Stimulated activated CD8-positive, alpha-beta memory T cell treated with anti-CD3 and anti-CD28 coated beads, Interleukin-7, amount 100 ng/mL, for 24 hours (primary cell): ENCODE measurements at places on chromosomes 3 and 15.

DNA sequence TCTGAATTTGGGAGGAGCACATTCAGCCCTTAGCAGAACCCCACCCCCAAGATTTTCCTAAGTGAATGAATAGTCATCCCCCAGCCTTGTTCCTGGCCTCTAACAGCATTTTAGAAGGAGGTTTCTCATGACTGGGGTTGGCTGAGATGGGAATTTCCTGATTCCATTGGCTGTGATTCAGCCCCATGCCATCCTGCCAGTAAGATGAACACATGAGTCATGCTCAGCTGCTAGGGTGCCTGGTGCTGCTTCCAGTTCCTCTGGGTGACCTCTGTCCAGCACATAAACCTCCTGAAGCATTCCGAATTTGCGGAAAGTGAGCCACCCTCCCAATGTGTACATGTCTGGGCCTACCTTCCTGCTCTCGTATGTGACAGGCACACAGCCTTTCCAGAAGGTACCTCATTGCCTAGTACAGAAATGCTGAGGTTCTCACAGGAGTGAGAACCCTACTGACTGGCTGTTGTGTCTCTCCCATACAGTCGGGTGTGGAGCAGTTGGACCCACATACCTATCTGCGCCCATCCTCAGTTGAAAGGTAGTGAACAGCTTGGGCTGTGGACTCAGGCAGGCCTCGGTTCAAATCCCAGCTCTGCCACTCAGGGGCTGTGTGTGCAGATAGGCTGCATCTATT is 91.7 kb downstream of the APBA2 start:
- DNase-seq: no peak

GRCh38 chr3:172305552-172305951 is 142.7 kb downstream of the GHSR start:
- no peak for DNase-seq

DNA sequence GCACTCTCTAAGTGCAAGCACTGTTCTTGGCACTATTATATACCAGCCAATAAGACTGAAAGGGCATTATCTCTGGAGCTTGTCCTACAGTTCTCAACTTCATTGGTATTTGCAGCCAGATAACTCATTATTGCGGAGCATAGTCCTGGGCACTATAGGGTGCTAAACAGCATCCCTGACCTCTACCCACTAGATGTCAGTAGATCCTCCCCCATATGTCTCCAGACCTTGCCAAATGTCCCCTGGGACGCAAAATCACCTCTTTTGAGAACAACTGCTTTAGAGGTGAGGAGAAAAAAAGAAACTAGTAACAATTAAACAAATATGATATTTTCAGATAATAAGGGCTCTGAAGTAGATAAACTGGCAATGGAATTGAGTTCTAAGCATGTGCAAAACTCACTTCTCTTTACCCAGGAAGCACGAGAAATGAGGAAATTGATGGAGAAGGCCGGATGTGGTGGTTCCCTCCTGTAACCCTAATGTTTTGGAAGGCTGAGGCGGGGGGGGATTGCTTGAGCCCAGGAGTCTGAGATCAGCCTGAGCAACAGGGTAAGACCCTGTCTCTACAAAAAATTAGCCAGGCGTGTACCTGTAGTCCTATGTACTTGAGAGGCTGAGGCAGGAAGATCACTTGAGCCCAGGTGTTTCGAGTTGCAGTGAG is 61.4 kb downstream of the FRMD4B start:
- no peak for DNase-seq

DNA sequence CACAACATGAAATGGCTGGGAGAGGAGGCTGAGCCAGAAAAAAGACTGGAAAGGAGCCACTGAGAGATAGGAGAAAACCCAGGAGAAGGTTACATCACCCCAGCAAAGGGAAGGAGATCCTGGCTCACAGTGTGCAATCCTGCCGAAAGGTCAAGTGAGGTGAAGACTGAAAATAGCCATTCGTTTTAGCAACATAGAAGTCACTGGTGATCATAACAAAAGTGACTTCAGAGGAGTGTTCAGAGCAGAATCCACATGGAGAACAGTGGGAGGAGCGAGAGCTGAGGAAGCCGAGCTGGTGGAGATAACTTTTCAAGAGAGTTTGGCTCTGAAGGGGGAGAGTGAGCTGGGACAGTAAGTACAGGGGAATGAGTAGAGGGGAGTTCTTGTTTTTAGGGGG is 5.4 kb upstream of the HEG1 start:
- no peak for DNase-seq

DNA sequence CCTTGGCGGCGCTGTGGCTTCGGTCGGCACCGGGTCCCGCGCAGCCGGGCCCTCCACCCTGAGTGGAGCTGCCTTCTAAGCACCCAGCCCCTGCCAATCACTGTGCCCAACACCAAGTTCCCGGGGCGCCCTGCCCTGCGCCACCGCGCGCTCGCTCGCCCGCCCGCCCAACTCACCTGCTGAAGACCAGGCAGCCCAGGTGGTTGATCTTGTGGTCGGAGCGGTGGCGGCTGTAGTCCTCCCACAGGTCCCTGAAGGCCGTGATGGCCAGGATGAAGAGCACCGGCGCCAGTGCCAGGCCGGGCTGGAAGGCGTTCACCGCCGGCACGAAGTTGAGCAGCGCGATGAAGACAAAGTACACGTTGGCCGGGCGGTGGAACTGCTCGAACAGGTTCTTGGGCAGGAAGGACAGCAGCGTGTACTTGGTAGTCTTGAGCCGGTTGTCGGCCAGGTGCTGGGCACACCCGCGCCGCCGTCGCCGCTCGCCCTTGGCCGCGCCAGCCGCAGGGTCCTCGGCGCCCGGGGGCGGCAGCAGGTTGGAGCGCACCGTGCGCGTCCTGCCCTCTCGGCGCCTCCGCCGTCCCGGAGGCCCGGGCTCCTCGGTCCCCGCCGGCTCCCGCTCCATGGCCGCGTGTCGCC is 536 bp downstream of the ATP10A start:
- no peak for DNase-seq

DNA sequence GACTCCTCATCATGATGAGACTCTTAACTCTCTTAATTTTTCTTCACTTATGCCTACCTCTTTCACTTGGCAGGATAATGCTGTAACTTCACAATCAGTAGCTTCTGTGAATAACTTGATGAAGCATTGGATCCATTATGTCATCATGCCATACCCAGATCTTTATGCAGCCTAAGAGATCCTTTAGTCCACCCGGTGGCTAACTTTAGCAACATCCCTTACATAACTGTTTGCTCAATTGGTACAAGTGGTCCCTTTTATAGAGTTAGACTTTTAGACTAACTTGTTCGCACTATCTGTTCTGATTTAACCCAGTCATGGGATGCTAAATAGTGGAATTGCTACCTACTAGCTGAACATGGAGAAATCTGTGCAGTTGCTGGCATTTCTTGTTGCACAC is 184.5 kb downstream of the USP13 start:
- DNase-seq: no peak

DNA sequence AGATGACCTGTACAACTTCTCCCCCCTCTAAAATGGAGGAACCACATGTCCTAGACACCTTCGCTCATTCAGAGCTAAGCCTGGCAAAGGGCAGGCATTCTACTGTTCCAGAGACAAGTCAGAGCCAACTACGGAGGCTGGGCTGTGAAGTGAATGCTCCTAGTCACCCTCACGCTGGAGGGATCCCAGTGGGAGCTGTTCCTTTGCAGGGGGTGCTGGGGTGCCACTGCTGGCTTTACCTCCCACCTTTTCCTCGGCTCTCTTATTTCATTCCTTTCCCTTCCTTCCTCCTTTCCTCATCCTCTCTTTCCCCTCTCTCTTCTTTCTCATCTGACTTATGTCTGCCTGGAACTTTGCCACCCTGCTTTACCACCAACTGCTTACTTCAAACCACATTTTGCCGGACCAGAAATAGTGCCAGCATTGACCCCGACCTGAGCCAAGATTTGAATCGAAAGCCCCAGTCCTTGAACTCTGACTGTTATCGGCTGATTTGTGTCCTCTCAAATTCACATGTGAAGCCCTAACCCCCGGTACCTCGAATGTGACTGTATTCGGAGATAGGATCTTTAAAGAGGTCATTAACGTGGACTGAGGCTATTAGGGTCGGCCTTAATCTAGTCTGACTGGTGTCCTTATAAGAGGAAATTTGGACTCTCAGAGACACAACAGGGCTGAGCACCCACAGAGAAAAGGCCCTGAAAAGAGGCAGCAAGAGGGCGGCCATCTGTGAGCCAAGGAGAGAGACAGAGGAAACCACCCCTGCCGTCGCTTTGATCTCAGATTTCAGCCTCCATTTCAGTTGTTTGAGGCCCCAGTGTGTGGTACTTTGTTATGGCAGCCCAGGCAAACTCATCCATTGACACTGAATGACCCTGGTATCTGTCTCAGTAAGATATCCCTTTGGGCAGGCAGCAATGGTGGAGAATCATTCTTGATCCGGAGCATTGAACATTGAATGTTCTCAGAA is 31.3 kb upstream of the TBC1D21 start:
- DNase-seq: no peak

DNA sequence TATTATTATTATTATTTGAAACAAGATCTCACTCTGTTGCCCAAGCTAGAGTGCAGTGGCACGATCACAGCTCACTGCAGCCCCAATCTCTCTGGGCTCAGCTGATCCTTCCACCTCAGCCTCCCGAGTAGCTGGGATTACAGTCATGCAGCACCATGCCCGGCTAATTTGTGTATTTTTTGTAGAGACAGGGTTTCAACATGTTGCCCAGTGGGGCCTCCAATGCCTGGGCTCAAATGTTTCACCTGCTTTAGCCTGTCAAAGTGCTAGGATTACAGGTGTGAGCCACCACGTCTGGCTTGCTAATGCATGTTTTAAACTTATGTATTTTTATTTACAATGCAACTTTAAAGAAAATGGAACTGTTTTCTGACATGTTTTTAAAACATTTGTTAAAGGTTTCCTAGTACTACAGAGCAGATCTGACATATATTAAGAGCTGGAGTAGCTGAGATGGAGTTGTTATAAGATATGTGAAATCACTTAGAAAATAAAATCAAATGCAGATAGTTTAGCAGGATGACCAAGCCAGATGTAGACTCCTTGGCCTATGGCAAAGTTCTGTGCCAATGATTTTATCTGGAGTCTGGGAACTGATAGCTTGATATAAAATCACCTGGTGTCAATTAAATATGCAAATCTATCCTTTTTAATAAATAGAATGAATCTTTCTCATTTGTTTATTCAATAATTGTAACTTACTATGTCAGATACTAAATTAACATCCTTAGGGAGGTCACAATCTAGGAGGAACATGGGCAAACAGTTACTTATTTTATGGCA is 310.1 kb upstream of the NAALADL2 start:
- no peak for DNase-seq

DNA sequence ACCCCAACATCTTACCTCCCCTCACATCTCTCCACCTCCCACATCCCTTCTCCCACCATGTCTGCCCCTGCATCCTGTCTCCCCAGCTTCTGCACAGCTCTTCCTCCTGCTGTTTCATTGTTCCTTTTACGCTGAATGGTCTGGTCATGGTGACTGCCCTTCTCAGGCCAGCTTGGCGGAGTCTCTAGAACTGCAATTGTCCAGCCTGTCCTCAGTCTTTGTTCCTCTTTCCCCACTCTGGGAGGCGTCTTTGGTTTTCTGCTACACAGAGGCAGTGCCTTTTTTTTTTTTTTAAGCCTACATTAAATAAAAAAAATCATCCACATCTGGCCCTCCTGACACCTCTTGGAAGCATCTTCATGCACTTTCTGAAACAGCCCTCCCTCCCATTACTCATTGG is 49.1 kb upstream of the SEC22A start:
- no peak for DNase-seq

- DNase-seq: no peak
These were observed 112.6 kb downstream of the FBN1 start for GRCh38 chr15:48532946-48533345.

- no peak for DNase-seq
These were observed 66.8 kb downstream of the RPL39L start for GRCh38 chr3:187072511-187072910.

GRCh38 chr3:19888428-19889152 is 45.4 kb downstream of the EFHB start:
- DNase-seq: no peak

GRCh38 chr3:14360123-14360881 is 42.1 kb upstream of the SLC6A6 start:
- DNase-seq: no peak

GRCh38 chr3:153052096-153052460 is 109.9 kb upstream of the RAP2B start:
- no peak for DNase-seq

- no peak for DNase-seq
These were observed 16.2 kb downstream of the XIRP1 start for GRCh38 chr3:39176025-39176714.

DNA sequence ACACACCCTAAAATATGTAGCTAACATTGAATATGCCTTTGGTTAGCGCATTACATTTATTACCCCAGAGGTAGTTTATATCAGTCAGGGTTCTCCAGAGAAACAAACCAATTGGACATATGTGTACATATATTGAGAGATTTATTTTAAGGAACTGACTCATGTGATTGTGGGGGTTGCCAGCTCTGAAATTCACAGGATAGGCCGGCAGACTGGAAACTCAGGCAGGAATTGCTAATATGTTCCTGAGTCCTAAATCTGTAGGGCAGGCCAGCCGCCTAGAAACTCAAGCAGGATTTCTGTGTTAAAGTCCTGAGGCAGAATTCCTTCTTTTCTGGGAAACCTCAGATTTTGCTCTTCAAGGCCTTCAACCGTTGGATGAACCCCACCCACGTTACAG is 189.7 kb downstream of the CDIN1 start:
- no peak for DNase-seq

GRCh38 chr3:3594986-3595385 is 204.2 kb upstream of the LRRN1 start:
- no peak for DNase-seq

- no peak for DNase-seq
These were observed 528.4 kb upstream of the PROK2 start for GRCh38 chr3:72313308-72313707.

GRCh38 chr3:160018959-160019358 is 30.3 kb downstream of the IL12A start:
- no peak for DNase-seq

DNA sequence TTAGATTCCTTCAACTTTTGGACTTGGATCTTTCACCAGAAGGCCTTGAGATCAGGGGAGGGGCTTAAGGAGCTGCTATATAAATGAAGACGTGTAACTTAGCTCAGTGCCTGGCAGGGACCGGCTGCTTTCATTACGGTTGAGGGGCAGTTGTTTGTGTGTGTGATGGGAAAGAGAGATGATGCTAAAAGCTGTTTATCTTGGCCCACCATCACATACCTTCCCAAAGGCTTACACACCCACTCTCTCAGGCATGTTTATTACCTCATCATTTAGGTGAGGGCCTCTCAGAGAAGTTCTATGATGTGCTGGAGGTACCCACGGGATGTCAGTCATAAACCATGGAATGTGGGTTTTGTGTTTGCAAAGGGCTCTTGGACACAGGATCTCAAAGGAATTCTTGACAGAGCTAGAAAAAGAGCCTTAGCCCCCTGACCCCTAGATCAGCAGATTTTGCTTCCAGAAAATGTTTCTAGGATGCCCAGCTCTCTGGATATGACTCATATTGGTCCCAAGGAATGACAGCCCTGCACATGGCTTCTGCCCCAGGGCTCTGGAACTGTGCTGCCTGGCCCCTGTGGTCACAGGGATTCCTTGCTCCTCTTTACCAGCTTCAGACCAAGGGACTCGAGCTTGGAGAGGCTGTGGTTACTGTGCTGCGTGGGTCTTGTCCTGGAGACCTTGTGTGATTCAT is 15.9 kb upstream of the SMAD3 start:
- no peak for DNase-seq
